ENCODE measurements at places on chromosomes 16 and 17.

GRCh38 chr17:62713086-62713881, 85.8 kb downstream of the MRC2 start:
- DNase-seq: no peak

DNA sequence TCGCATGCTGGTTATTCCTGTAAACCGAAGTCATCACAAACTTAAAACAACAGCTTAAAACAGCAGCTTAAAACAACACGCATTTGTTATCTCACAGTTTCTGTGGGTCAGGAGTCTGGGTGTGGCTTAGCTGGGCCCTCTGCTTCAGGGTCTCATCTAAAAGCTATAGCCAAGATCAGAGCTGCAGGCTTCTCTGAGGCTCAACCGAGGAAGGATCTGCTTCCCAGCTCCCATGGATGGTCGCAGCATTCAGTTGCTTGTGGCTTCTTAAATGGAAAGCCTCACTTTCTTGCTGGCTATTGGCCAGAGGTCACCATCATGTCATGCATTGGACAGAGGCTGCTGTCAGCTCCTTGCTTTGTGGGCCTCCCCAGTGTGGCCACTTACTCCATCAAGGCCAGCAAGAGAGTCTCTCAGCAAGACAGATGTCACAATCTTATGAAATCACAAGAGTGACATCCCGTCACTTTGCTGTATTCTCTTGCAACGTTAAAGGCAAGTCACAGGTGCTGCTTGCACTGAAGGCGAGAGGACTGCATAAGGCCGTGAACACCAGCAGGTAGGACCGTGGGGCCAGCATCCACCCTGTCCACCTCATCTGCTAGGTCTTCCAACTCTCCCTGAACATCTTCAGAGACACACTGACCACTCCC, 117.9 kb upstream of the TNRC6C start:
- no peak for DNase-seq

GRCh38 chr17:65537845-65538674, 23.4 kb downstream of the AXIN2 start:
- DNase-seq: no peak

DNA sequence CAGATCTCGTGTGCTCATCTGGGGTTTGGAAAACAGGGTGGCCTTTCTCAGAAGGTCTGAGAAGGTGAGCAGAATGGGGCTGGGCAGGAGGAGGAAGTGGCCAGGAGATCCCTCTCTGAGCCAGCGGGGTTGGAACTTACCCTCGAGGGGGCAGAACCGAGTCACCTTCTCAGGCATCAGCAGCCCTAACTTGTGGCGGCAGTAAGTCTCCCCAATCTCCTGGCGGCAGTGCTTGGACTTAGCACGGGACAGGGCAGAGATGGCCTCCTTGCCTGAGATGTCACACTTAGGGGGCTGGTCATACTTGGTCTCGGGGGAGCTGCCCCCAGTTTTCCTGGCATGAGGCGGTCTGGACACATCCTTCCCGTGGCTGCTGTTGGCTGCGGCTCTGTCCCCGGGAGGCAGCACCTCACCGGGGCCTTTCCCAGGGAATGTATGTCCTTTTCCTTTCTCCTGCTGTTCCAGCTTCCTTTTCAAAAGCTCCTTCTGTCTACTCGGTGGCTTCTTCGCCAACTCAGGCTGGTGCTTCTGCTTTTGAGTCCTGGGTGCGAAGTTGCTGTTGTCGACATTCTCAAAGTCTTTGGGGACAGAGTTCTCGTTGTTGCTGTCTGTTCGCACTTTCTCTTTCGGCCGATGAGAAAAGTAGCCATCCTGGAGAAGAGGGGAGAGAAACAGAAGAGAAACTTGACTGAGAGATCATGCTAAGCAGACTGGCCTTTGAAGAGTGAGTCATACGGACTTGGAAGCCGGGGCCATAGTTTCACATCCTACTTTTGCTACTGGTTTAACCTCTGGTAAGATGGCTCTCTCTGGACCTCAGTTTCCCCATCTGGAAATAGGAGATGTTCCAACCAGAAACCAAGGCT, 211.7 kb downstream of the XYLT1 start:
- DNase-seq: no peak

DNA sequence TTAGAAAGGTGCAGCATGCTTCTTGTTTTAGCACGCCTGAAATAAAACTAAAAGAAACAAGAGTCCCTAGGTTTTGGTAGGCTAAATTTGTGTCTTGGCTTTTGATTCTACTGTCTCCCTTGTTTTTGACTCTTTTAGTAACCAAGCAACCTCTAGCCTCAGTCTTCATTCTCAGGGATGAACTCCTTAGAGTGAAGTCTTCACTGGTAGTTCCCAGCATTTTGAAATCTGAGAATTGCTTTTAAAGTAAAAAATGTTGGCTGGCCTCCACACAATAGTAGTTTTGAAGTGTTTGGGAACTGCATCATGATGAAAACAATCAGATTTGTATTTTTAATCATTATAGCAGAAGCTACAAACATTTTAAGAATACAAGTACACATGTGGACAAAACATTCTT, 6.1 kb upstream of the CDR2 start:
- DNase-seq: no peak

DNA sequence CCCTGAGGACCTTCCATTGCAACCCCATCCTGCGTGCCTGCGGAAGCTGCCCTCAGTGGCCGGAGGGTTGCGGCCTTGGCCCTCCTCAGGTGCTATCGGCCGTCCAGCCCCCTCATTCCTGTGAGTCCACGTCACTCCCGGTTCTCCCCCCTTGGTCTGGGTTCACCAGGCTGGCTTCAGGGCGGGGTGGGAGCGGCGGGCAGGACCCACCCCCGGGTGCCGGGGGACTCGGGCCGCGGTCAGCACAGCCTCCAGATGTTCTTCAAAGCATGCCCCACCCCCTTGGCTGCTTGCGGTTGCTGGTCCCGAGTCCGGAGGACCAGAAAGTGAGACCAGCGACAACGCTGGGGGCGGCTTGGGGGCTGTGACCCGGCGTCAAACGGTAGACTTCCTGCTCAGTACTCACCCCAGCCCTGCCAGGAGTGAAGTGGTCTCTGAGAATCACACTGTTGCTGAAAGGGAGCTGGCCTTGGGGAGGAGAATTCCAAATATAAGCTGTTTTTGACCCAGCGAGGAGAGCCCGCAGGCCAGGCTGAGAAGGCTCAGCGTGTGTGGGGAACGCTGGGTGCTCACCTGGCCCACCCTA, 4.5 kb downstream of the ZNF469 start:
- DNase-seq: peak; percentile 25

DNA sequence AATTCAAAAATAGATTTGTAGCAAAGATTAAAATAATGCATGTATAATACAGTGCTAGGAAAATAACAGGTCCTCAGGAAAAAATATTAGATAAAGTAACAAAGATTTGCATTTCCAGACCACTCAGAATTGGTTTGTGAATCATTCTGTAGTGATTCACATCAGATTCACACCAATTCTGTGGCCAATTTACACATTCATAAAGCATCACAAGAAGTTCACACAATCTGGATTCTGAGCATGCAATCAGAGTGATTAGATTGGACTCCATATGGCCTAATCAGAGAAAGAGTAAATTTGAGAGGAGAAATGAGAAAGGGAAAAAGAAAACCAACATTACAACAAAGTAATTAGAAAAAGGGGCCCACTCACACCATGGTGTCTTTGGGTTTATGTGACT, 36.0 kb upstream of the SLC47A1 start:
- no peak for DNase-seq

GRCh38 chr16:81544261-81544660, 99.7 kb downstream of the CMIP start:
- no peak for DNase-seq

DNA sequence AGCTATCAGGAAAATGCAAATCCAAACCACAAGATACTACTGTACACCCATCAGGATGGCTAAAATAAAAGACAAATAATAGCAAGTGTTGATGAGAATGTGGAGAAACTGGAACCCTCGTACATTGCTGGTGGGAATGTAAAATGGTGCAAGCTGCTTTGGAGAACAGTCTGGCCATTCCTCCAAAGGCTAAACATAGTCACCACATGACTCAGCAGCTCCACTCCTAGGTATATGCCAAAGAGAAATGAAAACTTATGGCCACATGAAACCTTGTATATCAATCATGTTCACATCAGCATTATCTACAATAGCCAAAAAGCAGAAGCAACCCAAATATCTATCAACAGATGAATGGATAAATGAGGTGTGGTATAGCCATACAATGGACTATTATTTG, 28.5 kb downstream of the VAC14 start:
- DNase-seq: peak; percentile 53

- no peak for DNase-seq
Measured at GRCh38 chr16:78596996-78597422, 497.6 kb downstream of the WWOX start.

GRCh38 chr17:58059141-58059540, 24.1 kb upstream of the DYNLL2 start:
- no peak for DNase-seq

DNA sequence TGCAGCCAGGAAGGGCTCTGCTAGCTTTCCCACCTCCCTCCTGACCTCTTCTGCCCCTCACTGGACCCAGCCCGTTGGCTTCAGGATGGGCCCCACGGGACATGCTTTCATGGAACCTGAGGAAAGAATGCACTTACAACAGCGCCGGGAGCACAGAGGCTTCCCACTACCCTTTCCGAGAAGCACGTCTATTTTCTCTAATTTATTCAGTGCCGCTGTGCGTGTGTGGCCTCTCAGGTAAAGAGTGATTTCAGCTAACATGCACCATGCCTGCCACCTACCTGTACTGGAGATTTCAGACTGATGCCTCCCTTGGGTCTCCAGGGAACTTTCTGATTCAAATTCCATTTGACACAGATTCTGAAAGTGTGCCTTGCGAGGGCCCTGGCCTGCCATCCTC, 140.1 kb downstream of the CYLD start:
- DNase-seq: no peak

DNA sequence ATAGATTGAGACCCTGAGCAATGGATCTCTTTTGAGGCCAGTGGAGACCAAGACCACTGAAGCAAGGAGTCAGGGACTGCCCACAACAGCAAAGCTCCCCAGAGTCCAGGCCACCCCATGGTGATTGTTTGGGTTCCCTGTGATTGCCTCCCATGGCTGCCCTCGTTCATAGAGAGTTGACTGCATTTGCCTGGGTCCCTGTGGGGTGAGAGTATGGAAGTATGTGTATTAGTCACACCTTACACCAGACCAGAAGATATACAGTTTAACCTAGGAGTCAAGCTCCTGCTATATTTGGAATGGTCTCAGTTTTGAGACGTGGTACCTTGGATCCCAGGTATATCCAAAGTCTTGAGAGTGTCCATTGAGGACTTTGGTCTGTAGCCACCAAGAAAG, 20.2 kb downstream of the HLF start:
- no peak for DNase-seq

DNA sequence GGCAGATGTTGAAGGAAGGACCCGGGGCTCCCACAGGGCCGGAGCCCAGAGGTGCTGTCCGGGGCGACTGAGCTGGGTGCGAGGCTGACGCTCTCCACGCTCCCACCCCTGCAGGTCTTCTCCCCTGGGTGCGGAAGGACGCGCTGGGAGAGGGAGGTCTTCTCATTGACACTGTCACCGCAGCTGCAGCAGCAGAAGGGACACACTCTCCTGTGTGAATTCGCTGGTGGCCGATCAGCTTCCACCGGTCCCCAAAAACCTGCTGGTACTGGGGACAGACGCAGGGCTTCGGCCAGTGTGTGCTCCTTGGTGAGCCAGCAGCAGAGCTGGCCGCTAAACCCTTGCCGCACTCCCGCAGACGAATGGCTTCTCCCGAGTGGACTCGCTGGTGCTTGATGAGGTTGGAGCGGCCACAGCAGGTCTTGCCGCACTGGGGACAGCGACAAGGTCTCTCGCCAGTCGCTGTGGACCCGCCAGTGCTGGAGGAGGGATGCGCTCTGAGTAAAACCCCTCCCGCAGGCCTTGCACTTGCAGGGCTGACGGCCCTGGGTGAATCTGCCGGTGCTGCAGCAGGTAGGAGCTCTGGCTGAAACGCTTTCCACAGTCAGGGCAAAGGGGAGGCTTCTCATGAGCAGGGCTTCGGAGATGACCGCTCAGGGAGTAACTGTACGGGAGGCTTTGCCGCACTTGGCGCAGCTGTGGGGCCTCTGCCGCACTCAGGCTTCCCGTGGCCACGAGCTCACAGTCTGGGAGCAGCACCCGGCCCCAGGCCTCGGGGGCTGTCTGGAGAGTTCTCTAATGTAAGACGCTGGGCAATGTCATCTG, 6.2 kb downstream of the ZNF843 start:
- no peak for DNase-seq

DNA sequence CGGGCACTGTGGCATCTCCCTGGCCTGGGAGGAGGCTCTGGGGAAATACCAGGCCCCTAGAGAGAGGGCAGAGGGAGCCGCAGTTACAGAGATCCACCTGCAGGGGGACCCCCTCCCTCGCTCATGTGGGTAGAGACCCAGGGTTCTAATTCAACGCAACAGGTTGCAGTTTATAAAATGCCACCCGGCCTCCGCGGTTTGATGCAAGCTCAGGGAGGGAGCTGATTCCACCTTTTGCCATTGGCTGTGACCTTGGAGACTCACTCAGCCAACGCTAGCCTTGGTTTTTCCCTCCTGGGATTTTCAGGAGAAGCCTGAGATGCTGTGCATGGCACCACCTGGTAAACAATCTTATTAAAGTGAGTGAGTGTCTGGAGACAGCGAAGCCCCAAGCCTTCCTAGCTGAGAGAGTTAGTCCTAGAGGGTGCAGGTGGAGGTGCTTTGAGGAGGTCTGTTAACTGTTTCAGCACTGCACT, 12.1 kb downstream of the TTLL6 start:
- peak; percentile 52 for DNase-seq

DNA sequence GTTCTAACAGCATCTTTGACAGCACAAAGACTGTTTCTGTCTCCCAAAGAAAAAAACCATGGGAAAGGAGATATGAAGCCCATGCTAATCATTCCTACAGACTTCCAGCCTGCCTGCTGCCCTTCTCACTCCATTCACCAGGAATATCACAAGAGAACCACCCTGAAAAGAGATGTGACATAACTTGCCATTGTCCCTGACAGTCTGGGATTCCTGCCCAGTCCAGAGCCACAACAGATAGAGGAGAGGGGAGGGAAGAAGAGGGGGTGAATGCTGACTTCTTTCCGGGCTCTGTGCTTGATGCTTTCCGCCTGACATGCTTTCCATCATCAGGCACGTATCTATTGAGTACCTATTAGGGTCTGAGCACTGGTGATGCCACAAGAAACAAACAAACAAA, 31.6 kb upstream of the ASIC2 start:
- DNase-seq: no peak

GRCh38 chr17:2215616-2216364, 87.8 kb downstream of the SMG6 start:
- DNase-seq: peak; percentile 99

GRCh38 chr17:59521465-59522126, 43.8 kb upstream of the DHX40 start:
- DNase-seq: peak; percentile 67

DNA sequence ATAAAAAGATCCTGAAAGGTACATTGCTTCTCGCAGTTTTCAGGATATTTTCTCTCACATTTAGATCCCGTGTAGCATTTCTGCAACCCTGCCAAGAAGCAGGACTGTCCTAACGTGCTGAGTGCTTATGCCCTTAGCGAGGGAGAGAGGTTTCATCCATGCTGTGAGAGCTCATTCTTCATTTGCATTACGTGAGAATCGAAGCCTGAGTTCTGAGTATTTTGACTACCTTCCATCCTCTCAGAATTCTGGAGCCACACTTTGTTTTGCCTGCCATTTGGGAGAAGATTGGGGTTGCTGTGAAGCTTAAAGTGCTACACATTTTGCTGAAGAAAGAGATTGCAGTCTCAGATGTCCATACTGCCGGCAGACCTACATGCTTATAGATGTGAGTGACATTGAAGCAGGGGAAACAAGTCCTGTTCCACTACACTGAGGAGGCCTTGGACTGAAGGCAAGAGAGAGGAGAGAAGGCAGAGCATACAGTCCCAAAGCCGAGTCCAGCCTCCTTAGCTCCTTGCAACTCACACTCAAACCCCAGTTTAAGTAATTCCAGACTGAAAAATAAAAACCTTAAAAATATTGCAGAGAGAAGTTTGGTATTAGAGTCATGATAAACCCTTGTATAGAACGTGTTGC, 183.0 kb downstream of the PRKCA start:
- no peak for DNase-seq

Measured in fibroblast of the aortic adventitia (primary cell).